ENCODE measurements at places on chromosomes 6 and 20.

DNA sequence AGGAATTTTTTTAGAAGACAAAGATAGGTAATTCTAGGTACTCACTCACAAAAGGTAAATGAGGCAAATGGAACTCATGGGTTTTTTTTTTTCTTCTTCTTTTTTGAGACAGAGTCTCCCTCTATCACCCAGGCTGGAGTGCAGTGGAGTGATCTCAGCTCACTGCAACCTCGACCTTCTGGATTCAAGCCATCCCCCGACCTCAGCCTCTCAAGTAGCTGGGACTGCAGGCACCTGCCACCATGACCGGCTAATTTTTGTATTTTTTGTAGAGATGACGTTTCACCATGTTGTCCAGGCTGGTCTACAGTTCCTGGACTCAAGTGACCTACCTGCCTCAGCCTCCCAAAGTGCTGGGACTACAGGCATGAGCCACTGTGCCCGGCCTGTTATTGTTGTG is 126.1 kb downstream of the LRRC1 start:
- no peak for DNase-seq

DNA sequence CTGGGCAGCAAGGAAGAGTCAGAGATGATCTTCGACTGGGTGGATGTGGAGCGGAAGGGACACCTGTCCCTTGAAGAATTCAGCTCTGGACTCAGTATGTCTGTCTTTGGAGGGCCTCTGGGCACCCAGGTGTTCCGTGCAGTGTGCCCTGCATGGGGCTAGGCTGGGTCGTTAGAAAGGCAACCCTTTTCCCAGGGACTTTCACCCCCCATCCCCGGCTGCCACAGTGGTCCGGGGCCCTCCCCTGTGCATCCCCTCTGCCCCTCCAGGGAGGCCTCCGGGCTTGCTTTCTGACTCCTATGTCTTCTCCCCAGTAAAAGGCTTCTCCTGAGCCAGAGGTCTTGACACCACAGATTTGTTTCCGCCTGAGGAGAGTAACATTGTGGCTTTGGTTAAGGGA is 16.2 kb downstream of the RAB44 start:
- no peak for DNase-seq

GRCh38 chr6:43074847-43075669 is 1.1 kb upstream of the PTK7 start:
- no peak for DNase-seq

- no peak for DNase-seq
Observed at GRCh38 chr6:34020807-34021553, 124.9 kb downstream of the GRM4 start.

DNA sequence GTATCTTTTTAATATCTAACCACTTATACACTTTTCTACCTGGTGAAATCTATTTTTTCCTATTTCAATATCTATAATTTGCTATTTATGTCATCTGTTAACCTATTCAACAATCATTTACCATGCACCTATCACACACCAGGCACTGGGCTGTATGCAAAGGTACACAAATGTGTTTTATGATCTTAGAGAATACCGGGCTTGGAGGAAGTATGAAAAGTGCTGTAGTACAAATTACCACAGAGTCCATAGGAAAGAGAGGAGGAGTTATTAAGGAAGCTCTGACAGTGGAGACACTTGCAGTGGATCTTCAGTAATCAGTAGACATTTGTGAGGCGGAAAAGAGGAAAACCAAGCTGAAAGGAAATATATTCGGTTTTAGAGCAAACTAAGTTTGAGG is 96.0 kb downstream of the HIVEP2 start:
- DNase-seq = no peak

Measured in NCI-H2029 treated with DMSO at 0.1 percent for 48 hours (cell line).